GM03348 (cell line): ENCODE measurements at places on chromosomes 13 and 19.

DNA sequence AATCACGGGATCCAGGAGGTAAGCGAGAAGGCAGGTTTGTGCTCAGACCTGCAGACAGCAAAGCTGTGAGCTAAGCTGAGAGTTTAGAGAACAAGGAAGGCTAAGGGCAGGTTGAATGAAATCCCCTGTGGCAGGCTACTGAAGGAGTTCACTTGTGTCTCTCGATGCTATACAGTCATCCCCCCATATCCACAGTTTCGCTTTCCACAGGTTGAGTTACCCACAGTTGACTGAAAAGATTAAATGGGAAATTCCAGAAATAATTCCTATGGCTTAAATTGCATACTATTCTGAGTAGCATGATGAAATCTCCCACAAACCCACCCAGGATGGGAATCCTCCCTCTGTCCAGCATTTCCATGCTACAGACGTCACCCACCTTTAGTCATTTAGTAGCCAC is 49.6 kb downstream of the ABCC4 start:
- no peak for DNase-seq

GRCh38 chr13:93388701-93389100 is 162.1 kb downstream of the GPC6 start:
- no peak for DNase-seq

DNA sequence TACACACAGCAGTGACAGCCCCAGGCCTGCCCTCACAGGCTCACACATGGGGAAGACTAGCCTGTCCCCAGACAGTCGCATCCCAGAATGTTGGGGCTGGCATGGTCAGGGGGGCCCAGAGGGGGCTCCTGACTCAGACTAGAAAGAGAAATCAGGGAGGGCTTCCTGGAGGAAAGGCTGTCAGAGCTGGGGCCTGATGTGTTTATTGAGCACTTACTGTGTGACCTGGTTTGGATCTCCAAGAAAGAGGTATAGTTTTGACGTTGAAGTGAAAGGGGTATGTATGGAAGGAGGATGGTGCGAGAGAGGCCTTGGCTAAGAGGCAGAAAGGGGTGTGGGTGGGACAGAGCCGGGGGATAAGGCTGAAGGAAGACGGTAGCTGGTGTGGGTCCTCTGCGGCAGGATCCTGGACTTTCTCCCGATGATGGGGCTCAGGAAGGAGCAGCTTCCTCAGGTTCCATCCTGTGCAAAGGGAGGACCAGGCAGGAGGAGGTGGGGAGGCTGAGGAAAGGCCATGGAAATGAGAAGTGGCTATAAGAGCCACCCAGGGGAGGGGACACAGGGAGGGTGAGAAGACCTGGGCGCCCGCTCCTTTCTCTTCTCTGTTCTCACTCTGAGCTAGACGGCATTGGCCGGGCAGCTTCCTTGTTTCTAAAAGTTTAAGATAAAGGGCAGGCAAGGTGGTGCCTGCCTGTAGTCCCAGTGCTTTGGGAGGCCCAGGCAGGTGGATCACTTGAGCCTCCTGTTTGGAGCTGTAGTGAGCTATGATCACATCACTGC is 16.1 kb upstream of the BCL3 start:
- no peak for DNase-seq

DNA sequence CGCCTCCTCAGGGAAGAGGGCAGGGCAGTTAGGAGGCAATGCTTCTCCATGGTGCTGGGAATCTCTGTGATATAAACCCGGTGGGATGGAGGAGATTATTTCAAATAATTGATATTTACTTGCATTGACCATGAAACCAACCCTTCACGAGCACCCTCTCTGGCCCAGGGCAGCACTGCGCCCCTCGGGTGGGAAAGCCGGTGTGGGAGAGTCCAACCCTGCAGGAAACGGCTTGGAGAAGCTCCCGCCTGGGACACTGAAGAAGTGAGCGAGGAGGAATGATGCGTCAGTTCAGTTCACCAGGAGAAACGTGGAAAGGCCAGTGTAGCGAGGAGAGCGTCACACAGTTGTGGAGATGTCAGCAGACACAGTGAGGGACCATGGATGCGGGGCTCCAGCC is 99.9 kb downstream of the COL4A2 start:
- DNase-seq = no peak

DNA sequence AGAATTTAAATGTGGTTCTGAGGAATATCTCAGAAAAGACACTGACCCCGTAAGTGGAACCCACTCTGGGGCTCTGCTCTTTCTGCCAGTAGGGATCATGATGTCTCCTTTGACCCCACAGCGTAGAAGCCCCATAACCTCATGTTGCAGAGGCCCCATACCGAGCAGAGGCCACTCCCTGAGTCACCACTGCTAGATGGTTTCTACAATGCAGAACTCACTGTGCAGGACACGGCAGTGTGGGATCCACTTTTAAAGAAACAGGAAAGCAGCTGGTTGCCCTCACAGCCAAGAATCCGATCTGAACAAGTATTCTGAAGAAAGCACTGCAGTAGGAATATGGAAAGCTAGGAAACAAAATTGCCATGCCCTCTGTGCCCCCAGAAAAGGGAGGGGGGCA is 4.2 kb downstream of the SLC7A1 start:
- DNase-seq = peak; percentile 40
